ENCODE measurements at places on chromosomes 4 and X.

- DNase-seq, result no peak
Observed at GRCh38 chr4:172497321-172497720, 671.3 kb upstream of the GALNT7 start.

GRCh38 chr4:95290702-95291101, 258.1 kb downstream of the UNC5C start:
- DNase-seq, result no peak

DNA sequence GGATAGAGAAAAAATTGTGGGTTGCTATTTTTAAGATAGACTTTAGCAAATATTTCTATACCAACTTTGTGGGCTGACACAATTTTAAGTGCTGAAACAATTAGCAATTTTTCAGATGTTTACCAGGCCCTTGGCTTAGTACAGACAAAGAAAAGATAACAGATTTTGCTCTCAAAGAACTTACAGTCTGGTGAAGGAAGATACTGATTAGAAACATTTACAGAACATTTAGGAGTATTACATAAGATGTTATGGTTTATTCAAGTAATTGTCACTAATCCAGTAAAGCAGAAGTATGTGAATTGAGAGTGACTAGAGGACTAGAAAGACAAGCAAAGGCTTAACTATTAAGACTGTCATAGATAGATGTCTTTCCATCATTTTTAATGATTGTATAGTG, 35.3 kb upstream of the NDUFC1 start:
- DNase-seq, result no peak

GRCh38 chrX:115494161-115494560, 66.8 kb upstream of the PLS3 start:
- no peak for DNase-seq

- DNase-seq, result no peak
Observed at GRCh38 chr4:106806158-106806797, 229.8 kb downstream of the DKK2 start.

DNA sequence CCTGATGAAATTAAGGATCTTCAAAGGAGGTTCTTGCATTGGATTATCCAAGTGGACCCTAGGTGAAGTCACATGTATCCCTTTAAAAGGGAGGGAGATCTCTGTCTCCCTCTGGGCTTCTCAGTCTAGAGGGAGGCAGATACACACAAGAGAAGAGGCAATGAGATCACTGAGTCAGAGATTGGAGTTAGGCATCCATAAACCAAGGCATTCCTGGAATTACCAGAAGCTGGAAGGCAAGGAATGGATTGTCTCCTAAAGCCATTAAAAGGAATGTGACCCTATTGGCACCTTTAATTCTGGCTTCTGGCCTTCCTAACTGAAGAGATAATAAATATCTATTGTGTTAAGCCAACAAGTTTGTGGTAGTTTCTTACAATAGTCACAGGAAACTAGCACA, 383.2 kb downstream of the PACRGL start:
- no peak for DNase-seq

- no peak for DNase-seq
Observed at GRCh38 chr4:47122592-47123291, 91.4 kb downstream of the GABRB1 start.

GRCh38 chr4:61445374-61446063, 245.4 kb downstream of the ADGRL3 start:
- no peak for DNase-seq

- DNase-seq, result no peak
Observed at GRCh38 chr4:57369446-57369845, 259.3 kb upstream of the IGFBP7 start.

DNA sequence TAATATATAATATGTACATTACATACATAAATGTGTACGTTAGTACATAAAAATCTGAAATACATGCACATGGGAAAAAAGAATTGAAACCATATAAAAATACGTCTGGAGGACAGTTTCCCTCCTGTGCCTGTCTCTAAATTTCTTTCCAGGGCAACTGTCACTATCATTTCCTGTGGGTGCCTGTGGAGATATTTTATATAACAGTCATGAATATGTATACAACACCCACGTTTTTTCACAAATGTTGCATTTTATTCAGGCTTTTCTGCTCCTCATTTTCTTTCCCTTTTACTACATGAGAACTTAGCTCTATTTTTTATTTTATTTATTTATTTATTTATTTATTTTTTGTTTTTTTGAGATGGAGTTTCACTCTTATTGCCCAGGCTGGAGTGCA, 24.2 kb upstream of the GRPEL1 start:
- DNase-seq, result no peak

- no peak for DNase-seq
Observed at GRCh38 chr4:99875071-99875470, 19.2 kb downstream of the LAMTOR3 start.

- DNase-seq, result no peak
Observed at GRCh38 chr4:101187841-101188240, 159.5 kb downstream of the PPP3CA start.

GRCh38 chr4:76799718-76800117, 98.2 kb downstream of the SOWAHB start:
- DNase-seq, result no peak

GRCh38 chrX:48648336-48648751, 35.3 kb upstream of the WAS start:
- no peak for DNase-seq

DNA sequence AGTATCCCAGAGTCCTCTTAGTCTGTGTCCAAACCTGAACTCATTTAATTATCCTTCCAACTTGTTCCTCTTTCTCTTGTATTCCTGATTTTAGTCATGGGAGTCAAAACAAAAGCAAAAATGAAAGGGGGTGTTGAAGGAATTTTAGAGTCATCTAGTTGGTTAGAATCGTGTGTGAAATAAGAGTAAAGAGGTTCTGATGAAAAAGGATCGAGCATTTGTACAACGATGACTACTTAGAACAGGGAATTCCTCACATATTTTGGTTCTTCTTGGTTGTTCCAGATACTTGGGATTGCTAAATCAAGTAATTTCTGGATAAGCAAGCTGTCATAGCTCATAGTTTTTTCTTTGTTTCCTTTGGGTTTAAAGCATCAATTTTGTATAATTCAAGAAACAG, 194.4 kb downstream of the BCOR start:
- DNase-seq, result peak; percentile 62

GRCh38 chr4:10666616-10667015, 18.0 kb downstream of the CLNK start:
- no peak for DNase-seq

DNA sequence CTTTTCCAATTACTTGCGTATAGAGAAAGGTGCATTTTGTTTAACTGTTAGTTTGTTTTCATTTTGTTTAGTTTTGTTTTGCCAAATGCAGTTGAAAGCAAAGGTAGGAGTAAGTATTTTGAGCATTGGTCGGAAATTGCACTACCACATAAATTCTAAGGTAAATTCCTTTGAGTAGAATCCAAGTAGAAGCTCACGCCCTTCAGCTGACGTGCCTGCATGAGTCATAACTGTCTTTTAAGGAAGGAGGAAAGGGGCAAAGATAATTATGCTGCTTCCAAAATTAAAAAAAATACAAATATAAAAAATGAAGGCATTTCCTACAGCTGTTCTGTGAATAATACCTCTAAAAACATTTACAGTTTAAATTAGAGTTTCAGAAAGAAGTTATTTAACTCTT, 110.2 kb upstream of the MYOZ2 start:
- DNase-seq, result no peak

GRCh38 chr4:165493359-165493758, 114.6 kb downstream of the CPE start:
- DNase-seq, result no peak

DNA sequence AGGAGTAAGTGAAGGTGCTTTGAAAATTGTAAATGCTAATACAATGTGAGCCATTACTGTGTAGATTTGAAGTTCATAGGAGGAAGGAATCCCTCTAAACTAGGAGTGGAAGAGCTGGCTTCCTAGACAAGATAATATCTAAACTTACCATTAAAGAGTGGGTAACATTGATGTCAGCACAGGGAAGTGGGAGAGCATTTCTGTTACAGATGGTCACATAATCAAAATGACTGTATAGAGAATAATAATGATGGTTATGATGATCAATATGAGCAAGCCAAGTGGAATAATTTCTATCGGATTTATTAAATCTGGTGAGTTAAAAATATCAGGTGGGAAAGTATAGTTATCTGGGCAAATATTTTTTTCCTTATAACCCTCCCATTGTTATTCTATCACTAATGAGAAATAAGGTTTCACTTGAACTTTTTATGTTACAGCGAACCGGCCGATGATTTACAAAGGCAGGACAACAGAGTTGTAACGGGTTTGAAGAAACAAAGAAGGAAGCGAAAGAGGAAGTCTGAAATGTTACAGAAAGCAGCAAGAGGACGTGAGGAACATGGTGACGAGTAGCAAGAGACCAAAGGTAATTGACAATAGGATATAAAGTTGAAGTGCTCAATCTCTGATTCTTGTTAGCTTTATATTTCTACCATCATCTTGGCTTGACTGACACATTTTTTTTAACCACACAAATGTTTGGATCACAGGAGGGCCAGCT, 43.5 kb downstream of the FMR1NB start:
- DNase-seq, result no peak

GRCh38 chrX:136417806-136418205, 69.9 kb upstream of the BRS3 start:
- DNase-seq, result no peak

DNA sequence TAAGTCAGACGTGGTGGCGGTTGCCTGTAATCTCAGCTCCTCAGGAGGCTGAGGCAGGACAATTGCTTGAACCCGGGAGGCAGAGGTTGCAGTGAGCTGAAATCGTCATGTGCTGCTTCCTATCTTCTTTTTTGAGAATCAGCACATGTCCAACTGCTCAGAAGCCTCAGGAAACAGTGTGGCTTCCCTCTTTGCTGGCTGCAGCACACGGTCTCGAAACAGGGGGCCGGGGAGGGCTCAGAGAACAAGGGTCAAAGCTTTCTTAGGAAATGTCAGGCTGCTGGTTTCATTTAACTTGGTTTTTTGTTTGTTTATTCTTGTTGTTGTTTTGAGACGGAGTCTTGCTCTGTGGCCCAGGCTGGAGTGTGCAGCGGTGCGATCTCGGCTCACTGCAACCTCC, 31.3 kb downstream of the CRLF2 start:
- DNase-seq, result no peak

GRCh38 chr4:148390311-148390710, 51.9 kb downstream of the NR3C2 start:
- DNase-seq, result no peak

GRCh38 chrX:10893976-10894375, 217.2 kb upstream of the HCCS start:
- DNase-seq, result no peak

- DNase-seq, result no peak
Observed at GRCh38 chr4:2249526-2250356, 7.8 kb upstream of the HAUS3 start.

- DNase-seq, result no peak
Observed at GRCh38 chrX:16834806-16835205, 35.4 kb downstream of the RBBP7 start.

GRCh38 chrX:115372152-115372551, 82.6 kb downstream of the LUZP4 start:
- no peak for DNase-seq

- DNase-seq, result no peak
Observed at GRCh38 chr4:8939160-8939839, 67.7 kb upstream of the HMX1 start.

DNA sequence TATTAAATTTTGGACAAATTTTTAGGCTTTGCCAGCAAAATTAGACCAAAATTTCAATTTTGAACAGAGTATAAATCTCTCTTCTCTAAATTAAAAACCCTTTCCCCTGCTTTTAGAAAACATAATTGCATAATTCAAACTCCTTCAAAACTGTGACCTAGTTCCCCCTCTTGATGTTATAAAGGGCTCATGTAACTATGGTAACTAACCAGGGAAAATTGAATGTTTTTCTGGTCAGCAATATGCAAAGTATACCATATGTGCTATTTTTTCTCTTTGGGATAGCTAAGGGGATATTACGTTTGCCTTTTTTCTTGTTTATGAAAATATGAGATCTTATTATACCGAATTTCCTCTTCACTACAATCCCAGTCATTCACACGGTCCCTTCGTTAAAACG, 5.1 kb upstream of the ING2 start:
- no peak for DNase-seq

- DNase-seq, result no peak
Observed at GRCh38 chr4:130689181-130689580, 1593.2 kb downstream of the C4orf33 start.

DNA sequence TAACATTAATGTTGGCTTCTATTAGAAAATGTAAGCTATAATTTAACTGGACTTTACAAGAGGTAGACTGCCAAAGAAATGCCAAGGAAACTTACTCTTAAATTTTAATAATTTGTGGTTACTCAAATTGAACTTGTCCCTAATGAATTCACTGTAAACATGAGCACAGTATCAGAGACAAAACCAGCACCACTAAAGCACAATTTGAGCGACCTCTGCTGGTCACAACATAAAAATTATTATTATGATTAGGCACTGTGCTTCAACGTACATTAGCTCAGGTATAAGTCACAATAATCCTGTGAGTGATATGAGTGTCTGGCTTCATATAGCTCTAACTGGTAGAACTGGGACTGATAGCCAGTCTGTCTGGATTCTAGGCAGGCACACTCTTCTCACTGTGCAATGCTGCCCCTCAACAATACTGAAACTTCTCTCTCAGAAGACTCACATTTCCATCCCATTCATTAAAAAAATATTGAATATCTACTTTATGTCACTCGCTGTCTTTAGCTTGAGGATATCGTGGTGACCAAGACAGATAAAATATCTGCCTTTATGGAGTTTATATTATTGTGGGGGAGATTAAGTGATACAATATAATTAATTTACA, 8.0 kb downstream of the NUDT6 start:
- no peak for DNase-seq

DNA sequence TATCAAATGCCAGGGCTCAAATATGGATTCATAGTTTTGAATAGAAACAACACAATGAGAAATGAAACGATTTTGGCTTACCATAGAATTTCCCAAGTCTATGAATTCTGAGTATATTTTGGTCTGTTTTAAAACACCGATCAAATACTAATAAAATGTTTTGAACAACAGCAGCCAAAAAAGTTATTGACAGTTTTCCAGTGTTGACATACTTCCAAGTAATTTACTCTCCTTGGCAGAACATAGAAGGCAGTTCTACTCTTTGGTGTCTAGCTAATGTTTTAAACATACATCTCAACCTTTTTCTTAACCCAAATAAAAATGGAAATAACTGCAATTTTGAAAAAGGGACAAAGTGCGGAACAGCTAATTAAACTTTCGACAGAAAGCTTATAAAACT, 1419.8 kb downstream of the ADGRL3 start:
- no peak for DNase-seq

- no peak for DNase-seq
Observed at GRCh38 chr4:28209371-28209924, 1348.8 kb downstream of the STIM2 start.

DNA sequence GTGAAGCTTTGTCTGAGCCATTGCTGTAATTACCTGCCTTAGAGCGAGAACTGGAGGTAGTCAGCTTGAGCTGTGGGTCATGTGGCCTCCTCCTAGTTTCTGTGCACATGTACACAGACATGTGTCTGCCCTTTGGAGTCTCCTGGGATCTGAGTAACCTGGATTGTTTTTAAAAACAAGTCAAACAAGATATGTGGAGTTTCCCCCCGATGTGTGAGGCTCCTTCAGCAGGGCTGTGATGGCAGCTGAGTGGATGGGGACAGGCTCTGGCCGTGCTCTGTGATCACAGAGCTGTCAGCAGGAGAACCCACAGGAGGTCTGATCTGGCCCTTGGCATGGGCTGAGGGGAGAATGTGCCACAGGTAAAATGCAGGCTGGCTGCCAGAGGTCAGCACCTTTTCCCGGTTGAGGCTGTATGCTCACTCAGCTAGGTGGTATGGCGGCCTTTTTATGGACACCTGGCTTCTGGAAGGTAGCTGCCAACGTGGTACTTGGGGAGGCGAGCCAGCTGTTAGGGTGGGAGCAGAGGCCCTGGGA, 38.4 kb downstream of the NOP14 start:
- DNase-seq, result no peak
